ENCODE measurements at places on chromosomes 2 and 18. TPM values are rescaled to one million over a fixed set of nuclear protein-coding genes. Genes with fewer than 3 reads are reported as not detected.

Gene CAD
- 87.1 TPM for total RNA-seq

Gene IMPA2
- 21.7 TPM for total RNA-seq

Gene DOK6
- not detected for total RNA-seq

Gene RGPD4
- total RNA-seq: not detected

Gene SATB2
- 0.07 TPM for total RNA-seq

Gene BCL2L11
- 12.6 TPM for total RNA-seq
